ENCODE measurements at places on chromosomes 12 and 14.

DNA sequence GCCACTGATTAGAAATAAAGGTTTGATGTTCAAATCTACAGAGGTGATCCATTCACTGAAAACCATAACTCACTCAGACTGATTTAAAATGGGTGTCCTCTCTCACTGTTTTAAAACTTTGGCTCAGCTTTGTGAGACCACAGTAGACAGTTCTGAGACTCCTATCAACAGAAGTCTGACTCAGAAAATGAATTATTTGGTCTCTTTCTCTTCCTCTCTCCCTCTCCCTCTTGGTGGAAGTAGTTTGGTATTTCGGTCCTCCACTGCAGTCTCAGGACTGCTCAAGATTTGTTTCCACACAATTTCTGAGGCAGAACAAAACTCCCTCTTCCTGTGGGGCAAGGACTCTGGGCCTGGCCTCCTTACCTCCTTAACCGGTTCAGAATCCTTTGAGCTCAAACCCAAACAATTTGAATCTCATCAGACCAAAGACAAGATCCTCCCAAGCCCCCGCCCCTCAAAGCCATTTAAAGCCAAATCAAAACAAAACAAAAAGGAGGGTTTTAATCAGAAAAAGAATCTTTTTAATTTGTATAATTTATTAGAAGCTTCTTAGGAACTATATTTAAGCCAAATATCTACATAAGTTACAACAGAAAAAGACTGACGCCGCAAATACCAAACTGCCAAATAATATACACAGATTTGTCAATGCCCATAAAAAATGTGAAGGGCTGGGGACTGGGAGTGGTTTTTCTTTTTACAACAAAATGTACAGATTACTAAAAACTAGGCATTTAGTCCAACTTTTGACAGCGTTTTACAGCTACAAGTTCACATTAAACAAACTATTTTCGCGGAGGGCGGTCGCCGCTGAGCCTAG, 3.9 kb downstream of the NKX2-1 start:
- DNase-seq = no peak

- no peak for DNase-seq
Measured at GRCh38 chr14:90406384-90406798, 9.6 kb downstream of the CALM1 start.

- no peak for DNase-seq
Measured at GRCh38 chr14:105390849-105391500, 7.4 kb upstream of the TEX22 start.

- no peak for DNase-seq
Measured at GRCh38 chr12:1566449-1567135, 27.8 kb downstream of the FBXL14 start.

GRCh38 chr12:49160399-49160798, 28.5 kb downstream of the TUBA1A start:
- no peak for DNase-seq

- DNase-seq = no peak
Measured at GRCh38 chr14:68235011-68235410, 415.4 kb downstream of the RAD51B start.

DNA sequence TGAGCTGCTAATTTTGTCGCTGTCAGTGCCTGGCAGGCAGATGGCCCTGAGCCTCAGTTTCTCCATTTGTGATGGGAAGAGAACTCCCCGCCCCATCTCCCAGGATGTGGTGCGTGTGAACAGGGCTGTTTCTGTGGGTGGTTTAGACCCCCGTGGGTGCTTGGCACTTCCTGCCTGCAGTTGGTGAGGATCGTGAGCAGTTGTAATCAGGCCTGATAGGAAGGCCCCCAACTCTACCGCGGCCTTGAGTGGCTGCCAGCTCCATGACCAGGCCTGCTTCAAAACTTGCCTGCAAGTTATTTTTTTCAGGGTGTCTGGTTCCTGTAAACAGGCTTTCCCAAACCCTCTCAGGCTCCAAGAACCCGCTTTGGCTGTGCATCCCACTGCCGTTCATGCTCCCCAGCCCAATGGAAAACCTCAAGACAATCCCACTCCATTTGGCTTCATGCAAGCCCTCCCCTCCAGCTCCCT, 138.4 kb downstream of the ZFP36L1 start:
- no peak for DNase-seq

DNA sequence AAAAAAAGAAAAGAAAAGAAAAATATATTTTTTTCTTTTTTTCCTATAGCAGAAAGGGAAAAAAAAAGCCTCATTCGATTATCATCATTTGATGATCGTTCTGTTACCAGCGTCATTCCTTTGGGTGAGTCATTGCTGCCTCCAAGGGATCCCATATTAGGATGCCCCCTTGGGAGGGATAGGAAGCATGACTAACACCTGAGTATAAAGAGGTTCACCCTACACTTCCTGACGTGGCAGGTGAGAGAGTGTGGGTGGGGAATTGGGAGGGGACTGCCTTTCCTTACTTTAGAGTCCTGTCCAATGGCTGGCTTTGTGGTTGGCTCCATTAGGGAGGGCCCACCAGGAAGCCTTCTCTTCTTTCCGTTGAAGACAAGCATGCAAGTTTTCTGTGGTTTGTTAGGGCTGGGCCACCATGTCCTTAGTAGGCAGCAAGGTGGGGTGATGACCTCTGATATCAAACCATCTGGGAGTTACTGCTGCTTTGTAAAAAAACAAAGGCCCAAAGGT, 56.1 kb upstream of the FUT8 start:
- DNase-seq = peak; percentile 57

GRCh38 chr12:50924131-50924438, 28.3 kb upstream of the HIGD1C start:
- DNase-seq = no peak

DNA sequence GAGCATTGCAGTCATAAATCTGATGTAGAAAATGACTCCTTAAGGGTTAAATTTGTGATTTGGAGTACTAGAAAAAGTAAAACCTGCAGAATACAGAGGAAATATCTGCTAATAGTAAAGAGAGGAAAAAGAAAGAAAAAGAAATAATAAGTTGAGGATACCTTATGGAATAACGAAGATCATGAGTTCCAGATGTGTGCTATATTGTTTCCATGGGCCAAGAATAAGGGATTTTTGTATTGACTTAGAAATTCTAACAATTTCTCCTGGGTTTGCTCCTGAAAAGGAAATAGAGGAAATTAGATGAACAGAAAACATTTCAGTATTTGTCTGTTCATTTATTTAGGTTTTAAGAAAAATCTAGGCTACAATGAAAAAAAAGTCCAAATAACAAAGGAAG, 115.3 kb downstream of the ALG10B start:
- DNase-seq = no peak

GRCh38 chr12:113137861-113138783, 2.6 kb upstream of the RASAL1 start:
- DNase-seq = no peak

DNA sequence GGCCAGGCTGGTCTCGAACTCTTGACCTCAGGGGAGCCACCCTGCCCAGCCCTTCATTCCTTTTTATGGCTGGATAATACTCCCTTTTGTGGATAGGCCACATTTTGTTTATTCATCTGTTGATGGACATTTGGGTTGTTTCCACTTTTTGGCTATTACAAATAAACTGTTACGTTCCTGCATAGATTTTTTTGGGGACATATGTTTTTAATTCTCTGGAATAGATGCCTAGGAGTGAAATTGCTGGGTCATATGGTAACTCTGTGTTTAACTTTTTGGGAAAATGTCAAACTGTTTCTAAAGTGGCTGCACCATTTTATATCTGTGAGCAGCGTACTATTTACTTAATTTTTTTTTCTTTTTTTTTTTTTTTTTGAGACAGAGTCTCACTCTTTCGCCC, 9.8 kb downstream of the KMT5A start:
- no peak for DNase-seq

DNA sequence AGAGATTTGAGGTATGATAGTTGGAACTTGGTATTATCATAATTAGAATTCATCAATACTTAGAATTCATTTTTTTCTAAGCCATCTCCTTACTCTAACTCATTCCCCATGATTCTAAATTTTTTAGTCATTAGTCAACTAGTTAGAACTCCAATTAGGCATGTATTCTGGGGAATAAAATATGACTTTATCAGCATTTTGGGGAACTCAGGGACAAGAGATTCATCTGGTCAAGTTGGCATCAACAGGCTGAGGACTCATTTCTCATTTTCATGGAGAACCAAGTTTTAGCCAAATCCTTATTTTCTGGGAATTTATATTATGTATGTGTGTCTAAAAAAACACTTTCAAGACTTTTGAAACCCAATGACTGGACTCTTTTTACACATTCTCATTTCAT, 29.2 kb downstream of the DIP2B start:
- no peak for DNase-seq

DNA sequence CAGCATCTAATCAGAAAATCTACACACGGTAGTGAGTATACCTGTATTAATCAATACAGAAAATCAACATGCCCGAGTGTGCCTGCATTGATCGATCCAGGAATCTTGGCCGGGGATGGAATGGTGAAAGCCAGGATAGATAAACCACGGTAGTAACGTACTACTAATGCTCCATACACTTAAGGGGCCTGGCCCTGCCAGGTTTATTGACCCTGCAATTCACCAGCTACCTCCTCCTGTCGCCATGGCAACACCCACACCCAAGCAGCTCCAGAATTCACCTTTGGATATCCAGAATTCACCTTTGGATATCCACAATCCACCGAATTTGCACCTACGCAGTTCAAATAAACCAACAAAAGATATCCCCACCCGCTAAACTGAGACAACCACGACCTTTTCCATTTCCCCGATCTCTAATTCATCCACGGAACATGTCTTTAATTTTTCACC, 14.8 kb upstream of the CALM1 start:
- DNase-seq = no peak

GRCh38 chr12:43740511-43741100, 18.0 kb downstream of the PUS7L start:
- DNase-seq = no peak

DNA sequence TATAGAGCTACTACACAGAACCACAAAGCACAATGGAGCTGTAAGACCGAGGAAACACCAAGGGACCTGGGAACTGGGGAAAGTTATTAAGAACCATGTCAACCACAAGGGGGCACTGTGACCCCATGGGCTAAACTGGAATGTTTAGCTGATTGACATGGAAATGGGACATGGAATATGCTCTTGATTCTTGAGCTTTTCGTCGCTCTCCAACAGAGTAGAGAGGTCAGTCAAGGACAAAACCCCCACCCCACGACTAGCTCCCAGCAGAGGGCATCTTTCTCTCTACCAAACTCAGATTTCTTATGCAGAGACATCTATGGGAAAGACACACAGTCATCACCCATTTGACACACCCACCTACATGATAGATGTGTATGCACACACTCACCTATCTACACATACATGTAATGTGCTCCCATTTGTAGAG, 10.1 kb downstream of the NDRG2 start:
- peak; percentile 64 for DNase-seq

DNA sequence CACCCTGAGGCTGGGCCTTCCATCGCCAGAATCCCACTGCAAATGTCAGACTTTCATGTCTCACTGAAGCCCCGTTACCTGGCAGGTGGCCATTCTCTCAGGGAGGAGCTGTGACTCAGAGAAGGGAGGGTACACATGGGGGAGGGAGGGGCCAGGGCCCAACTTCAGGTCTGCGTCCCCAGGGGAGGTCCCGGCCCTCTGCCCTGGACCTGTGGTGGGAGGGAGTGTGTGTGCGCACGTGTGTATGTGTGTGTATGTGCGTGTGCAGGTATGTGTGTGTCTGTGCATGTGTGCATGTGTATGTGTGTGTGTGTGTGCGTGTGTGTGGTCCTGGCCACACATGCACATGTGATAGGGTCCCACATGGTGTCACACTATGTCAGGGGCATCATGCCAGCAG, 50.9 kb downstream of the MVK start:
- no peak for DNase-seq

- DNase-seq = no peak
Measured at GRCh38 chr12:125132698-125133400, 67.6 kb downstream of the AACS start.

GRCh38 chr12:8455271-8455670, 491 bp upstream of the CLEC6A start:
- no peak for DNase-seq

DNA sequence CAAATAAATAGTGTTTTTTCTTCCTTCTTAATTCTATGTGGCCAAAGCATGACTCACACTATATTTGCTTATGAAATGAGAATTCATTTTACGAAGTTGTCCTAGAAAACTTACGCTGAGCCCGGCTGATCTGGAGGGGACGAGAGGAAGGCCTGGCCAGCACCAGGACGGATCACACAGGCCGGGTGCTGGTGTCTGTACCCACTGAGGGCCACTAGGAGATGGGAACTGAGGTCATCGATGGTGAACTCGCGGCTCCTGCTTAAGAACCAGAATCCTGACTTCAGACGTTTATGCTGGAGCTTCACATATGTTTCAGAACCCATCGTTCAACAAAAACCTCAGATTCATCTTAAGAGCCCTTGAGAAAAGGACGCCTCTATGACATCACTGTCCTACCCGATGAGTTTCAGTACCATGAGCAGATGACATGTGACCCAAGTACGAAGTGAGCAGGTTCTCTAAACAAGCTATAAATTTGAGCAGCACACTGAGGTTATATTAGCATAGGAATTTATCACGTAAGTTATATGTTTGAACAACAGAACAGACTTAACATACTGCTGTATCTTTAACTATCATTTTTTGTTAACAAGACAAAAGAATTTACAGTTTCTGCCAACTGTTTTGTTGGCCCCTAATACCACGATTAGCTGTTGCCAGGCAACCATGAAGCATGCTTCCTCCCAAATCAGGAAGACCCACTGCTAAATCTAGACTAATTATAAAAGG, 111.9 kb downstream of the FOXN3 start:
- peak; percentile 14 for DNase-seq

- DNase-seq = no peak
Measured at GRCh38 chr14:75479770-75480600, 42.3 kb upstream of the BATF start.

DNA sequence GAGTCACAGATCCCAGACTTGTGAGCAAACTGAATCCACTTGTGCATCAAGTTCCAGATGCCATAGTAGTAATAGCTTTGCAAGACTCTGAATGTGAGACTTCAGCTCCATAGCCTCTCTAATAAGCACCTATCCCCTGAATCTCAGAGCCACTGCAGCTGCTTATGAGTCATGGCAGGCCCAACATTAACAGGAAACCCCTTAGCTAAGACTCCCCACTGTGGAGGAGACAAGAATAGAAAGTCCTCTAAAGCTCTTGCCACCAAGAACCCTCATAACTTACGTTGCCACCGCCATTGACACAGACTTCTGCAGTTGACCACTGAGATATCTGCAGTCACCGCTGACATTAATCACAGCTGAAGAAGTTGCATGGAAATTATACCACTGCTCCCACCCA, 62.9 kb upstream of the PDE3A start:
- DNase-seq = no peak

All from amniotic stem cell (primary cell).